ENCODE measurements at places on chromosomes 7 and 10.
A peak's percentile ranks its signal among the peaks of the same experiment; 100 is the strongest.

DNA sequence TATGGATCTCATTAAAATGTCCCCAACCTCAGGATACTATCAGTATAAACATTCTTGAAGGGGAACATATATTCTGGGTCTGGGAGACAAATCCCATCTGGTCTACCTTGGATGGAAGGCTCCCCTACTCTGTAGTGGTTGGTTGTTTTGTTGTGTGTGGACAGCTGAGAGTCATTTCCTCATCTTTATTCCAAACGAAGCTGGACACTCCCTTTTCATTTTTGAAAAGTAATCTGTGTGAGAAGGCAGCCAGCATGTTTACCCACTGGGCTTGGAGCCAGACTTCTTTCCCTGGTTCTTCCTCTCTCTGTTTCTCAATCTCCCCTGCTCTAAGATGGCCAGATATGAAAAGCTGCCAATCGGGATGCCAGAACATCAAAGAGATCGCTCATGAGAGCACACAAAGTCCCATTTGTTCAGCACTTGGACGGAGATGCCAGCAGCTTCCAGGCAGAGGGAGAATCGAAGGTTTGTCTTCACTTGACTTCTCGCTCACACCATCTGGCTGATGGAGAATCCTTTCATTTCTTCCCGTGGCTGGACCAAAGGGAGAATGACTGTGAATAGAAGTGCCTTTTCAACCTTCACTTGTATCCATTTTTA, 108.1 kb upstream of the AGR3 start:
- peak; percentile 76 for DNase-seq

- DNase-seq, result no peak
Measured at GRCh38 chr7:100706672-100707311, 871 bp downstream of the POP7 start.

DNA sequence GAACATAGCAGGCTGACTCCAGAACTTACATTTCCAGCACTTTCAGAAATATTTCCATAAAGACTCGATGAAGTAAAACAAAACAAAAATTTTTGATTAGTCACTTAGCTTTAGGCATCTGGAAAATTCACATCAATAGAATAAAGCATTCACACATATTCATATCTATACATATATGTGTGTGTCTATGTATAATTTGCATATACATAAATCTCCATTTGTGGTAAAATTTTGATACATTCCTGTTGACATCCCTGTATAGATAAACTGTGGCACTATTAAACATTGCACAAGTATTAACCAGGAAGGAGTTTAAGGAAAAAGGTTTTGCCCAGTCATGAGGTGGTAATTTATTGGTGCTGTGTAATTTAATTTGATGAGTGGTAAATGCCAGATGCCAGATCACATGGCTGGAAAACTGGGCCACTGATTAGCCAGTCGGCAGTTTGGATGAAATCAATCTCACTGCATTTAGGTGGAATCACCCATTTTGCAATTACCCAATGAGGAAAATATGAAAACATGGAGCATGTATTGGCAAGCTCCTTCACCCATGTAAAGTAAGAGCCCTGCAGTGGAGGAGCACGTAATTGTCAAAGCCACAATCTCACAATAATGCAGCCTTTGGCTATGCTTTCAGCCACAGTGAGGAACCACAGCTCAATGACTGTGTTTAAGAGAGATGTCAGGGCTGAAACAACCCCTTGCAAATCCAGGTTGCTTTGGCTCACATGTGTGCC, 294.6 kb downstream of the RNLS start:
- peak; percentile 25 for DNase-seq

GRCh38 chr10:64571056-64571455, 1049.9 kb downstream of the REEP3 start:
- DNase-seq, result no peak

Data from NCI-H2081 (cell line).